Nephron progenitor cell (in vitro differentiated cells): ENCODE measurements at places on chromosomes 7 and 10.

- peaks cover 13% of the 10 kb centered on the region for H3K4me1 ChIP-seq
- H3K27ac ChIP-seq, result no peak overlapping the region
- H3K4me3 ChIP-seq, result no peak overlapping the region
- DNase-seq, result no peak
- peaks cover 5% of the 10 kb centered on the region for H3K27me3 ChIP-seq
Observed at GRCh38 chr10:107081644-107082043, 82.9 kb downstream of the SORCS1 start.

DNA sequence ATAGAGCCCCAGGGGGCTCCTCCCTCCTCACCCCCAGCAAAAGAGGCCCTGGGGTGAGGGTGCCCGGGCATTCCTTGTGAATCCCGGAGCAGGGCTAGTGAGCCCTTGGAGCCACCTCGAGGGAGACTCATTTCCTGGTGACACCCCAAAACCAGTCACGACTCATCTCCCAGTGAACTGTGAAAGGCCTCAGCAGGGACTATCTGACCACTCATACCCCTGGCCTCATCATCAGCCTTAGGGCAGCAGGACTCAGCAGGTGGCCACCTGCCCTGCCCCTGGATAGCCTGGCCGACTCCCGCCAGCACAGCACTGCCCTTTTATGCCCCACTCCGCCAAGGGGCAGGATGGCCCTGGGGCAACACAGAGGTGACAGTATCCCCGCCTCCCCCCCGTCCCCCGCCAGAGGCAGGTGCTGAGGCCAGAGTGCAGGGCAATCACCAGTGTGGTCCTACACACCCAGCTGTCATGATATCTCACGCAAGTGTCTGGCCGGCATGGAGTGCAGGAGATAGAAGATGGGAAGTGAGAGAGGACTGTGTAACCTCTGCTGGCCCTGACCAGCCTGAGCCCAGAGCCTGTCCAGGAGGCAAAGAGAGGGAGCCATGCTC, 3.2 kb downstream of the SNCG start:
- H3K27ac ChIP-seq, result no peak overlapping the region
- H3K4me3 ChIP-seq, result no peak overlapping the region
- peaks cover 65% of the 10 kb centered on the region for H3K4me1 ChIP-seq
- H3K36me3 ChIP-seq, result no peaks in the 10 kb centered on the region
- DNase-seq, result no peak

GRCh38 chr10:97518301-97519043, 19.7 kb downstream of the UBTD1 start:
- H3K36me3 ChIP-seq, result no peaks in the 10 kb centered on the region
- peaks cover 21% of the 10 kb centered on the region for H3K27me3 ChIP-seq
- H3K27ac ChIP-seq, result peak overlapping the region; percentile 85
- DNase-seq, result no peak
- H3K4me3 ChIP-seq, result no peak overlapping the region

GRCh38 chr7:116829041-116829440, 33.3 kb upstream of the CAPZA2 start:
- H3K27ac ChIP-seq, result no peak overlapping the region
- H3K4me1 ChIP-seq, result no peaks in the 10 kb centered on the region
- peaks cover 14% of the 10 kb centered on the region for H3K27me3 ChIP-seq
- no peaks in the 10 kb centered on the region for H3K36me3 ChIP-seq

DNA sequence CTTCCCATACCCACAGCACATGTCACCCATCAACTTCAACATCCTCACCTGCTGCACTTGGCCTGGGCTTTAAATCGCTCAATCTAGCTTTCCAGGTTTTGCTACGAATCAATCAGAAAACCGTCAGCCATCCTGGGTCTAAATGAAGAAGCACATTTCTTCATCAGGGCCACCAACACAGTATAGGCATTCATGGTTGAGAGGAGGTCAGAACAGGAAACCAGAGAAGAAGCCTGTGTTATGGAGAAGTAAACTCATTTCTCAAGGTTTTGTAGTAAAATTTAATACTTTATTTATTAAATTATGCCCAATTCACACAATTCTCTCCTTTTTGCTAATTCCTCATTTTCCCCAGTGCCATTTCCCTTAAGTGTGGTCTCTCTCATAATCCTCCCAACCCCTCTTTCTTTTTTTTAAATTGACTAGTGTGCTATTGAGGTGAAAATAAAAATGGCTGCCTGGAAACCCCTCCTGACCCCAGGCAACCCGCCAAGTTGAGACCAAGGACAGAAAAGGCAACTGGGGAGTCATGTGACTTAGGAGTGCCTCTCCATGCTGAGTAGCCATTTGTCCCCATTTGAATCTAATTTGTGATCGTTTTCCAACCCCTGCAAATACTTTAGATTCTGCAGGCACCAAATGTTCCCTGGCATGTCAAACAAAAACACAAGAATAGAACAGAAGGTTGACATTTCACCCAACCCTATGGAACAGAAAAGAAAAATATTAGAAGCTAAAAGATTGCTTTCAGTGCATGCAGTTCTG, 181.1 kb upstream of the NAMPT start:
- DNase-seq, result no peak
- H3K4me3 ChIP-seq, result no peak overlapping the region
- no peaks in the 10 kb centered on the region for H3K36me3 ChIP-seq

- DNase-seq, result peak; percentile 28
- no peak overlapping the region for H3K4me3 ChIP-seq
- H3K36me3 ChIP-seq, result peaks cover 22% of the 10 kb centered on the region
Observed at GRCh38 chr7:12518920-12519681, 51.4 kb upstream of the SCIN start.

DNA sequence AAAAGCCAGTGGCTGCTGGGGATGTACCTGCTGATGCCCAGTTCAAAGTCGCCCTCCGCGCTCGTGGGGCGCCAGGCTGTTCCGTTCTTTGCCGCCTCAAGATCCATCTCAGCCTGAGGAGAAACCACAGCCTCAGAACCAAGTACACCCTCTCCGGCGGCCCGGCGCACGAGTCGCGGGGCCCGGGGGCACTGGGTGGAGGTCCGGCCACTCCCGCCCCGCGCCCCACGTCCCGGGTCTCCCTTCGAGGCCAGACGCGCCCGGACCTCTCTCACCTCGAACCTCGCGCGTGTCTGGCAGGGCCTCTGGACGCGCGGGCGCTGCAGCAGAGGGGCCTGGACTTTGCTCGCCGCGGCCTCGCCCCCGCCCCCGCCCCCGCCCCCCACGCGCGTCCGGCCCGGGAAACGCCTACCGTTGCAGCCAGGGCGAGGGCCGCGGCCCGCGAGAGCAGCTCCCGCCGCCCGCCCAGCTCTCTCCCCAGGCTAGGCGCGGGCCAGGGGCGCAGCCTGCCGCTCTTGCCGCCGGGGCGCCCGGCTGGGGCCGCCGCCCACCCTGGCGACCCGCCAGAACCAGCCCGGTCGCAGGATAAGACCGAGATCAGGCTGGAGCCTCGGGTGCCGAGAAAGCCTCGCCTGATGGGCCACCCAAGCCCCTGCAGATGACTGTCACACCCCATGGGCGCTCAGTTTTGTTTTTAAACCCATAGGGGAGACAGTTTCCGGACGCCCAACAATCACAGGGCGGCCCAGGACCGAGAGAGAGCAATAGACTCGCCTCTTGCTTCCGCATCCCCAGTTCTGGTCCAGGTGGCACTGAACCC, at the start of gene ABCB4:
Gene ABCB4, minus strand, starts transcription at position 322 of the 820 bp plus-strand sequence. Its CDS starts 215 bp downstream, at position 107.
- H3K27me3 ChIP-seq, result peaks cover 5% of the 10 kb centered on the region
- peaks cover 34% of the 10 kb centered on the region for H3K4me1 ChIP-seq
- peak; percentile 56 for DNase-seq

- no peak overlapping the region for H3K4me3 ChIP-seq
- H3K4me1 ChIP-seq, result peaks cover 7% of the 10 kb centered on the region
- H3K27me3 ChIP-seq, result peaks cover 4% of the 10 kb centered on the region
- no peaks in the 10 kb centered on the region for H3K36me3 ChIP-seq
Observed at GRCh38 chr7:127922656-127923055, 108.6 kb downstream of the LRRC4 start.

DNA sequence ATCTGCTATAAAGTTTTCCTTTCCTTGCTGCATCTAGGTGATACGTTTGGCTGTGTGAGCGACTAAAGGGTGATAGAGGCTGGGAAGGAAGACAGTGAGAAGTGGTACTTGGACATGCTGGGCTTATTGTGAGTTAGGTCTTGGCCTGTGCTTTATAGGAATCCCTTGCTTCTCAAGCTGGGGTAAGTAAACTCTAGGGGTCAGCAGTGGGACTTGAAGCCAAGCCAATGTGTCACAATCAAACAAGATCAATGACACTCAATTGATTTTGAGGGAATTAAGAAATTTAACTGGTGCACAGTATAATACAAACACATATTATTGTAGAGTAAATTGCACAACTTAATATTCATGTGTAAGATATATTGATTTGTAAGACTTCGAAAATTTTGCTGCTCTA, 155.8 kb upstream of the AOAH start:
- peaks cover 39% of the 10 kb centered on the region for H3K4me1 ChIP-seq
- H3K27me3 ChIP-seq, result peaks cover 3% of the 10 kb centered on the region
- H3K4me3 ChIP-seq, result no peak overlapping the region
- no peaks in the 10 kb centered on the region for H3K36me3 ChIP-seq
- no peak overlapping the region for H3K27ac ChIP-seq

GRCh38 chr10:30587522-30588031, 42.0 kb downstream of the LYZL2 start:
- no peak overlapping the region for H3K4me3 ChIP-seq
- H3K27ac ChIP-seq, result no peak overlapping the region
- H3K4me1 ChIP-seq, result peaks cover 11% of the 10 kb centered on the region
- H3K27me3 ChIP-seq, result peaks cover 6% of the 10 kb centered on the region

DNA sequence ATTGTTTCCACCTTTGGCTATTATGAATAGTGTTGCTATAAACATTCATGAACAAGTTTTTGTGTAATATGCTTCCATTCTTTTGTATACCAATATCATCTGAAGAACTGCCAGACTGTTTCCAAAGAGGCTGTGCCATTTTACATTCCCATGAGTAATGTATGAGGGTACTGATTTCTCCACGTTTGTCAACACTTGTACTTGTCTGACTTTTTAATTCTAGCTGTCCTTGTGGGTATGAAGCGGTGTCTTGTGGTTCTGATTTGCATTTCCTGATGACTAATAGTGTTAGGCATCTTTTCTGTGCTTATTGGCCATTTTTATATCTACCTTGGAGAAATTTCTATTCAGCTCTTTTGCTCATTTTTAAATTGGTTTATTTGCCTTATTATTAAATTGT, 52.8 kb downstream of the LSMEM1 start:
- DNase-seq, result no peak
- H3K4me3 ChIP-seq, result no peak overlapping the region
- peaks cover 3% of the 10 kb centered on the region for H3K27me3 ChIP-seq
- no peaks in the 10 kb centered on the region for H3K36me3 ChIP-seq
- H3K27ac ChIP-seq, result no peak overlapping the region
- H3K4me1 ChIP-seq, result no peaks in the 10 kb centered on the region

DNA sequence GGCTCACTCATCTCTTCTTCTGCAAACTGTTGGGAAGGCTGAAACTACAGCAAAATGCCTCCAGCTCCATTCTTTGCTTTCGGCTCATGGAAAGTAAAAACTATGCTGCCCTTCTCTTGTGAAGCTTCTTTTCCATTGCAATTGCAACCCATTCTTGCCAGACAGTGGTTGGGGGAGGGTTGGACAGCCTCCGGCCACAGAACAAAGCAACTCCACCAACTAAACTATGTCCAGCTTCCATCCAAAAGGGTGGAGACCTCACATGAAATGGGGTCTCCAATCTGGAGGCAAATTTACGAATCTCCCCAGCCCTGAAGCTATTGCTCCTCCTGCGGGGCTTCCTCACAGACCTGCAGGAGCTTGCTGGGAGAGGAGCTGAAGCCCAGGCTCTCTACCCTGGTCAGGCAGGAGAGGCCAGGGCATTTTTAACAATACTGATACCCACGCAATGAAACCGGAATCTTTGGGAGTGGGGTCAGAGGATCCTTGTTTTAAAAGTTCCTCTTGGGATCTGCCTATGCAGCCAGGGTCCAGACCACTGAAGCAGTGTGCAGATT, 549 bp downstream of the GPNMB start:
- H3K4me3 ChIP-seq, result no peak overlapping the region
- H3K36me3 ChIP-seq, result no peaks in the 10 kb centered on the region
- no peak overlapping the region for H3K27ac ChIP-seq
- H3K4me1 ChIP-seq, result no peaks in the 10 kb centered on the region

GRCh38 chr7:20783125-20783699, 3.5 kb downstream of the SP8 start:
- H3K27ac ChIP-seq, result no peak overlapping the region
- peak overlapping the region; percentile 92 for H3K4me3 ChIP-seq
- no peak for DNase-seq
- no peaks in the 10 kb centered on the region for H3K36me3 ChIP-seq

GRCh38 chr10:29553544-29554250, 81.1 kb downstream of the SVIL start:
- no peak overlapping the region for H3K27ac ChIP-seq
- H3K36me3 ChIP-seq, result peaks cover 40% of the 10 kb centered on the region
- H3K4me3 ChIP-seq, result no peak overlapping the region
- H3K4me1 ChIP-seq, result peaks cover 23% of the 10 kb centered on the region
- H3K27me3 ChIP-seq, result no peaks in the 10 kb centered on the region
- DNase-seq, result no peak

- peaks cover 13% of the 10 kb centered on the region for H3K27me3 ChIP-seq
- H3K4me3 ChIP-seq, result no peak overlapping the region
- no peak overlapping the region for H3K27ac ChIP-seq
- no peaks in the 10 kb centered on the region for H3K4me1 ChIP-seq
Observed at GRCh38 chr10:123606006-123606405, 60.1 kb upstream of the GPR26 start.

DNA sequence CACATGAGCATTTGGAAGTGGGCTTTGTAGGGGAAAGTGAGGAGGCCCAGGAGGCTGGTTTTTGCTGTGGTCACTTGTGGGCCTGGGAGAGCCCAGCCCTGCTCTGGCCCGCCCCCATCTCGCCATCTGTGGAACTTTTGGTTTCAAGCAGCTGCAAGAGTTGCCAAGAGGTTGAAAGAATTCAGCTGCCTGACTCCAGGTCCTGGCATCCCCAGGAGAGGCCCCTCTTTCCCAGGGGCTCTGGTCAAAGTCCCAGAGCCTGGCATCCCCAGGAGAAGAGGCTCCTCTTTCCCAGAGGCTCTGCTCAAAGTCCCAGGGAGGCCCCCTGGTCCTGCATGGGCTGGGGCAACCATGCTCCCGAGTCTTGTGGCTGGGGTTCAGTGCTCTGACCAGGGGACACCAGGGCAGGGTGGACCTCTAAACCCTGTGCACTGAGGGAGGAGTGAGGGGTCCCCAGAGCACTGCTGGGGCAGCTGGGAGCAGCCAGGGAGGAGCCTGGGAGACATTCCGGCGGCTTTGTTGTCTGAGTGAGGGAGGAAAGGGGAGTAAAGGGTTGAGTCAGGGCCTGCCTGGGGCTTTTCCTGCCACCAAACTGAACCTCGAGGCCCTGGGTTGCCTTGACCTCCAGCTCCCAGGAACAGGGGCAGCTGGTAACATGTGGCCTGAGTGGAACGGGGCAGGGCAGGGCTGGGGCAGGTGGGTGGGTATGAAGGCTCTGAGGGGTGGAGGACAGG, 27.7 kb upstream of the CSGALNACT2 start:
- H3K4me3 ChIP-seq, result no peak overlapping the region
- H3K27ac ChIP-seq, result no peak overlapping the region
- H3K27me3 ChIP-seq, result no peaks in the 10 kb centered on the region
- peaks cover 5% of the 10 kb centered on the region for H3K4me1 ChIP-seq

GRCh38 chr7:72265071-72265904, 146.8 kb downstream of the CALN1 start:
- peaks cover 14% of the 10 kb centered on the region for H3K36me3 ChIP-seq
- no peak overlapping the region for H3K4me3 ChIP-seq
- H3K27me3 ChIP-seq, result peaks cover 2% of the 10 kb centered on the region
- no peak for DNase-seq
- H3K27ac ChIP-seq, result no peak overlapping the region
